Right atrium auricular region (tissue), 2 donors: ENCODE measurements at places on chromosomes 3 and 15. TPM values are rescaled to one million over a fixed set of nuclear protein-coding genes. Genes with fewer than 3 reads are reported as not detected.

DNA sequence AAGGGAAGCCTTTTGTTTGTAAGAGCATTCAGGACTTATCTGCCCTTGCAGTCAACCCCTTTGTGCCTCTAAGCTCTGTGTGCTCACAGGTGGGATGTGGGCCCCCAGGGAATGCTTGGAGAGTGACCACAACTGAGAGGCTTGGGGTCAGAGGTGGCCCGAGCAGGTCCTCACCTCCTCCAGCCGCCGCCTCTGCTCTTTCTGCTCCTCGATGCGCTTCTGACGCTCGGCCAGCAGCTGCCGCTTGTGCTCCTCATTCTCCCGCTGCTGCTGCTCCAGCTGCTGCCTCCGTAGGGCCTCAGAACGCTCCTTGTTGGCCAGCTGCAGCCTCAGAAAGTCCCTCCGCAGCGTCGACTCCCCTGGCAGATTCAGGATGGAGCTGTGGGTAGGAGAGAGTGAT is 130.8 kb upstream of the SLC2A2 start:
- no peaks in the 10 kb centered on the region for H3K36me3 ChIP-seq
- no peak for DNase-seq
- H3K27me3 ChIP-seq, result no peaks in the 10 kb centered on the region
- H3K4me1 ChIP-seq, result no peaks in the 10 kb centered on the region

DNA sequence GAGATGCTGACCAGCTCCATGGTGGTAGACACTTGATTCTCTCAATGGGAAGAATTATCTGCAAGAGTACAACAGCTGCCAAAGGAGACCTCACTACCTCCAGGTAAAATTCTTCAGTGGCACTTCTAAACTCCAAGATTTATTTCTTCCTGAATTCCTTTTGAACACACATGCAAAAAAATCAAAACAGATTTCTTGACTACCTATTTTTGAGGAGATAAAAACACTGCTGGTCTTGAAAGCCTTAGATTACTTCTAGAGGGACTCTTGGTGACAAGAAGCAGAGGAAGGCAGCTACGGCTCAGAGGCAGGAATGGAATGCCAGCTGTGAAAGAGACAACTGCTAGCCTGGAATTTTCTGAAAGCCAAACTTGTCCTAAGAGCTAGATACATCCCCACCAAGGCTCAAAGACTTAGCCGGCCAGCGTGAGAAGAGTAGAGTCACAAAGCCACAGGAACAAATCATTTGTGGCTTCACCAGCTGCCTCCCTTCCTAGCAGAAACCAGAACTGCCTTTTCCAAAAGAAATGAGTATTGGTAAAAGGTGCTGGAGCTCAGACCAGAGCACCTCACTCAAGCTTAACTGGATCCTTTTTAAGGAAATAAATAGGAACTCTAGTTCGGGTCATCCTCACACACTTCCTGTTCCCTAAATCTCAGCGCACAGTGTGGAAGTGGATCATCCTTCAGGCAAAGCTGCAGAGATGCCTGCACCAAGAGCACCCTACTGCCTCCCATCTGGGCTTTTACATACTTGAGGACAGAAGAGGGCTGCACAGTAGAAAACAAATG is 32.6 kb downstream of the CLK3 start:
- H3K27me3 ChIP-seq, result no peaks in the 10 kb centered on the region
- H3K36me3 ChIP-seq, result no peaks in the 10 kb centered on the region
- no peak overlapping the region for H3K27ac ChIP-seq
- no peak overlapping the region for H3K4me3 ChIP-seq

DNA sequence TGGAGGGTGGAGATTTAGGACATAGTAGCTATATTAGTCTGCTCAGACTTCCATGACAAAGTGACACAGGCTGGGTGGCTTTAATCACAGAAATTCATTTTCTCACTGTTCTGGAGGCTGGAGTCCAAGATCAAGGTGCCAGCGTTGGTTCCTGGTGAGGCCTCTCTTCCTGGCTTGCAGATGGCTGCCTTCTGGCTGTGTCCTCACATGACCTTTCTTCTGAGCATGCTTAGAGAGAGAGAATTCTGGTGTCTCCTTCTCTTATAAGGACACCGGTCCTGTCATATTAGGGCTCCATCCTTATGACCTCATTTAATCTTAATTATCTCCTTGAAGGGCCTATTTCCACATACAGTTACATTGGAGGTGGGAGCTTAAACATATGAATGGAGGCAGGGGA is 14.9 kb upstream of the SHC4 start:
- peaks cover 22% of the 10 kb centered on the region for H3K4me1 ChIP-seq
- H3K4me3 ChIP-seq, result no peak overlapping the region
- DNase-seq, result no peak
- no peaks in the 10 kb centered on the region for H3K27me3 ChIP-seq

DNA sequence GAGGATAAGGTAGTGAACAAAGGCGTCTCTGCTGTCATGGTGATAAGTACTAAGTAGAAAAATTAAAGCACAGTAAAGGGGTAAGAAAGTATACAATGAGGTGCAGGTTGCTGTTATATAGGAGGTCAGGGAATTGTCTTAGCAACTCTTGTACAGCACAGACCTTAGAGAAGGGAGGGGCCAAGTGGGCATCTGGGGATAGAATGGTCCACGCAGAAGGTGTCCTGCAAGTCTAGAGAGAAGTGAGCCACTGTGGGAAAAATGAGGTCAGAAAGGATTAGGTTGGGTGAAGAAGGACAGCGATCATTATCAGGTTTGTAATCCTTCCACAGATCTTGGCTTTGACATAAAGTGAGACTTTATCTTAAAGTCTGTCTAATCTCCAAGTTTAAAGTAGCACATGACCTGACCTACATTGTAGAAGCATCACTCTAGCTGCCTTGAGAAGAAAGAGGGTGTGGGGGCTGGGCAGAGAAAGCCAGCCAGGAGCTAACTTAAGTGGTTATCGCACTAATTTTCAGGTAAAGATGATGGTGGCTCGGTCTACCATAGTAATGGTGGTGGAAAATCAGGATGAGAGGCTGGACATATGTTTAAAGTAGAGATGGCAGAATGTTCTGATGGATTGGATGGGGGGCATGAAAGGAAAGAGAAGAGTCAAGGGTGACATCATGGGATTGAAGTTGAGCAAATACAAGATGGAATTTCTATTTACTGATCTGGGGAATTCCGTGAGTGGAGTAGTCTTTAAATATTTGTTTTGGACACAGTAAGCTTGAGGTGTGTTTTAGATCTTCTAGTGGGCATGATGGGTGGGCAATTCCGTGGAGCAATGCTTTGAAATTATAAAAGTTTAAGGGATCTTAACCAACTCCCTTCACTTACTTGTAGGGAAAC is 919.2 kb downstream of the ROBO1 start:
- no peak overlapping the region for H3K4me3 ChIP-seq
- H3K27me3 ChIP-seq, result no peaks in the 10 kb centered on the region
- no peak overlapping the region for H3K27ac ChIP-seq
- H3K36me3 ChIP-seq, result no peaks in the 10 kb centered on the region

DNA sequence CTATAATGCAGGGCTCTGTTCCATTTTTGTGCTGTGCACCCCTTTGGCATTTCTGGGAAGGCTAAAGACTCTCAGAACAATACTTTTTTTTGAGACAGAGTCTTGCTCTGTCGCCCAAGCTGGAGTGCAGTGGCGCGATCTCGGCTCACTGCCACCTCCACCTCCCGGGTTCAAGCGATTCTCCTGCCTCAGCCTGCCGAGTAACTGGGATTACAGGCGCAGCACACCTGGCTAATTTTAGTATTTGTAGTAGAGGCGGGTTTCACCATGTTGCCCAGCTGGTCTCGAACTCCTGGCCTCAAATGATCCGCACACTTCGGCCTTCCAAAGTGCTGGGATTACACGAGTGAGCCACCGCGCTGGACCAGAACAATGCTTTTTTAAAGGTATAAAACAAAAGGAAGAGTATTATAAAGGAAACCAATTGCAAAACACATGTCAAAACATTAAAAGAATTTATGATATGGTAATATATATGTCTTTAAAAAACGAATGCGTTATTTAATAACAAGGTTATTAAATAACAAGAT is 999 bp downstream of the SQOR start:
- no peaks in the 10 kb centered on the region for H3K27me3 ChIP-seq
- no peak for DNase-seq
- H3K27ac ChIP-seq, result peak overlapping the region; percentile 96

RASGRF1 gene
- total RNA-seq, result 1.0 TPM

STAB1 gene
- total RNA-seq, result 46.5 TPM

RNU5B-1 gene
- total RNA-seq, result not detected

FSTL1 gene
- 380 TPM for total RNA-seq

ACTRT3 gene
- total RNA-seq, result 1.4 TPM

RTP1 gene
- not detected for total RNA-seq

CCDC54 gene
- total RNA-seq, result not detected
